Airway epithelial cell (primary cell): ENCODE measurements at places on chromosomes 2 and 18. TPM values are rescaled to one million over a fixed set of nuclear protein-coding genes. Genes with fewer than 3 reads are reported as not detected.

POMC gene
- total RNA-seq = 0.85 and 0.88 TPM in 2 replicates

RFX8 gene
- 0.09 and 0.85 TPM in 2 replicates for total RNA-seq

SERPINB5 gene
- 462 and 675 TPM in 2 replicates for total RNA-seq

STARD6 gene
- 0.51 TPM in 1 of 2 replicates, not detected in the other for total RNA-seq

RNU2-63P gene
- not detected in 2 replicates for total RNA-seq

CHST9 gene
- 3.0 and 3.2 TPM in 2 replicates for total RNA-seq

POLR1B gene
- total RNA-seq = 14.7 and 18.1 TPM in 2 replicates

FOXI3 gene
- total RNA-seq = not detected in 2 replicates

DSC3 gene
- 129 and 148 TPM in 2 replicates for total RNA-seq

ERFE gene
- 0.56 and 2.0 TPM in 2 replicates for total RNA-seq

ATL2 gene
- total RNA-seq = 95.2 and 99.0 TPM in 2 replicates

C2orf74 gene
- total RNA-seq = 7.2 and 7.3 TPM in 2 replicates

HPCAL1 gene
- total RNA-seq = 37.9 and 40.1 TPM in 2 replicates

BOK gene
- 48.3 and 54.0 TPM in 2 replicates for total RNA-seq

GULP1 gene
- 3.0 and 5.4 TPM in 2 replicates for total RNA-seq

MAB21L4 gene
- 15.4 and 20.7 TPM in 2 replicates for total RNA-seq

SP140L gene
- 2.7 and 6.0 TPM in 2 replicates for total RNA-seq

LRRC30 gene
- not detected in 2 replicates for total RNA-seq

AGXT gene
- total RNA-seq = not detected in 2 replicates

ITPRIPL1 gene
- 0.28 and 0.99 TPM in 2 replicates for total RNA-seq

OR6B2 gene
- total RNA-seq = not detected in 2 replicates

DUSP2 gene
- total RNA-seq = 4.9 and 6.5 TPM in 2 replicates

GREB1 gene
- total RNA-seq = 0.07 TPM in 1 of 2 replicates, not detected in the other

ACVR1C gene
- total RNA-seq = under 0.01 and 0.09 TPM in 2 replicates

PLEK gene
- total RNA-seq = 0.05 TPM in 1 of 2 replicates, not detected in the other

VIL1 gene
- not detected in 2 replicates for total RNA-seq

UGT1A5 gene
- total RNA-seq = 3.2 TPM in 1 of 2 replicates, not detected in the other
